ENCODE measurements at places on chromosomes 3 and 15.

- no peak for DNase-seq
Measured at GRCh38 chr15:65110676-65111292, 4.2 kb downstream of the UBAP1L start.

GRCh38 chr15:40567111-40567510 is 2.0 kb upstream of the RPUSD2 start:
- peak; percentile 83 for DNase-seq

DNA sequence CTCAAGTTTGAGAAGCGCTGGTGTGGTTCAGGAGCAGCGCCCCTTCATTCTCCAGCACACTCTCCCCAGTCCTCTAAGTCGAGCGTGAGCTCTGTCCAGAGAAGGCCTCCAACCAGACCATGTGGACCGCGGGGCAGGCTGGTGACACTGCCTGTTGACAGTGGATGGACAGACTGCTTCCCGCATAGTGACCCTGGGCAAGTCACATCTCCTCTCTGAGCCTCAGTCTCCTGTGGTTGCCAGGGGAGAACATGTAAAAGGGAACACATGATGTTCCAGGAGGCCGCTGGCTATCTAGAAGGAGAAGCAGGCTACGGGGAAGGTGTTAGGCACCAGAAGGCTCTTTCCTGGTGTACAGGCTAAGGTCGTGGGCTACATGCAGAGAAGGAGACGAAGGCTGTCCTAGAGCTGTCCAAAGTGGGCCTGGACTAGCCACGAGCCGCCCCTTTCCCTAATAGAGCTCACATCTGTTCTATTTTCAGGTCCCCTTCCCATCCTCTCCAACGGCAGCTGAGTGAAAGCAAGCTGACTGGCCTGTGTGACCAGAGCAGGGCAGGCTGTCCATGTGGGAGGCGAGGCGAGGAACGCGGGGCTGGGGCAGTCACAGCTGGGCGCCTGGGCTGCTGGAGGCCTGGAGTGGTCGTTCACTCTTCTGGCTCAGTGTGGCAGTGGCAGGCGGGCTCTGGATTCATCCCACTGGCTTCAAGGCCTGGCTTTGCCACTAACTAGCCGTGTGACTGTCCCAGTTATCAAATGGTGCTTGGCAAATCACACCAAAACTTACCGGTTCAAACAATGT is 11.1 kb downstream of the ISG20 start:
- DNase-seq = no peak

DNA sequence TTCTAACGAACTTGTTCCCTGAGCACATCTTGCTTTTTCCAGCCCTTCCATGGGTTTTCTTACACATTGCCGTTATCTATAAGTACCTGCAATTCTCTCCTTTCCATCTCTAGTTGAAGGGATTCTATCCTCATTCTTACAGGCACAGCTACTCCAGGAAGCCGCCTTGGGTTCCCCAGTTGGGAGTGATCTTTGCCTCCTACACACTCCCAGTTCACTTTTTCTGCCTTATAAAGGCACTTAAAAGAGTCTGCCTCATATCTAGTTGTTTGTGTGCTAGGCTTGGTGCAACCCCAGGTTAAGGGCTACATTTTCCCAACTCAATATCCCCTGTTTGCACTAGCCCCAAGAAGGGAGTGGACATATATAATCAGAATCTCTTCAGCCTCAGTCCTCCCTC is 44.0 kb upstream of the IREB2 start:
- no peak for DNase-seq

DNA sequence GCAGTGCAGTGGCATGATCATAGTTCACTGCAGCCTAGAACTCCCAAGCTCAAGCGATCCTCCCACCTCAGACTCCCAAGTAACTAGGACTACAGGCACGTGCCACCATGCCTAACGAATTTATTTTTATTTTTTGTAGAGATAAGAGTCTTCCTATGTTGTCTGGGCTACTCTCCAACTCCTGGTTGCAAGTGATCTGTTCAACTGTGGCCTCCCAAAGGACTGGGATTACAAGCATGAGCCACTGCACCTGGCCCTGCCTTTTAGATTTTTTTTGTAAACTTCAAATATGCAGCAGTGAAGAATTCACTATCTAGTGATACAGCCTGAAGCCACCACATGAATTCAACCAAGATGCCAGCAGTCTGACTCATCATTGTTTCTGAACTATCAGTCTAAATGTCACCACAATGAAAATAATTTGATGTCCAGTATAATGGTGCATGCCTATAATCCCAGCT is 32.7 kb downstream of the UBXN7 start:
- DNase-seq = peak; percentile 87

GRCh38 chr15:68349151-68349550 is 71.6 kb downstream of the FEM1B start:
- DNase-seq = no peak

- DNase-seq = no peak
Measured at GRCh38 chr3:70849911-70850699, 537.7 kb upstream of the MDFIC2 start.

GRCh38 chr15:70201425-70201775 is 103.7 kb upstream of the TLE3 start:
- DNase-seq = no peak

DNA sequence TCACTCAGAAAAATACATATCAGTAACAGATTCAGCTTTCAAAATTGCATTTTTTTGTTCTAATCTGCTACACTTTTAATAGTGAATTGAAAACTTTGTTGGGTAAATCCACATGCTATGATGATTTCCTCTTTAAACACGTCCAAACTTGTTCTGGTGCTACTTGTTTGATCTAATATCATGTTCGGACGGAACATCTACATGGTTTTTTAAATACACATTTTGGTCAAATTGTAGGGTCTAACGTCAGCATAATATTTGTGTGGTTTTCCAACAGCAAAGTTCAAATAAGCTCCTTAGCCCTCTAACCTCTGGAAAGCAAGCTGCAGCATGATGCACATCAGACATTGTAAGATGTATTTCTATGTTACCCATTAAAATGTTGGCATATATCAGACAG is 98.5 kb upstream of the OSTN start:
- no peak for DNase-seq

GRCh38 chr15:90530250-90531051 is 728 bp downstream of the CRTC3 start:
- DNase-seq = peak; percentile 54

DNA sequence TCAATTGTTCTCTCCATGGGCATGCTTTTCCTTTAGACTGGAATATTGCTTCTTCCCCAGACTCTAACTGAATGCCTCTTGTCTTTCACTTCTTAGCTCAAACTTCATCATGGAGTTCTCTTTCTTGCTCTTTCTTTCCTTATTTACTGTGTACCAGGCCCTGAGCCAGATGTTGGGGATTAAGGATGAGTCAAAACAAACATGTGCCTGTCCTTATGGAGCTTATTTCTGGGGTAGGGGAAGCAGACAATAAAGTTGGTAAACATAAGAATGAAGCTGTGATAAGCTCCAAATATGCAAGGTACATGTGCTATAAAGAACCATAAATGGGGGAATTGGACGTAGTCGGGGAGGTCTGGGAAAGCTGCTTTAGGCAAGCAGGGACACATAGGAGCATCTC is 145.8 kb downstream of the ALDH1A2 start:
- no peak for DNase-seq

DNA sequence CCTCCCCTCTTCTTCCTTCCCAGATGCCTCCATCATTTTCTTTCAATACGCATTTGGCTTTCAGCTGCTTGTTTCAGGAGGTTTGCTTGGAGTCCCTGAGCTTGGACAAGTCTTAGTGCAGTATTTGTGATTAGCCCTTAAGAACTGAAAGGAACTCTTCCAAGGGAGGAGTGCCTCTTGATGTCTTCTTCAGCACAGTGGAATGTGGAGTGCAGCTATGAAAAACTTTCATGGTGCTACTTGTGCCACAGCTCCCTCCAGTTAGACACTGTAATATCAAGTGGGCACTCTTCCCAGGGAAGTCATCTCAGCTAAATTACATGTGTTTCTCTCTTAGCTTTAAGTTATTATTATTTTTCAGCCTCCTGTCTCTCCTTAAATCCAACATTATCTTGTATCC is 173.1 kb downstream of the NECTIN3 start:
- DNase-seq = no peak

GRCh38 chr15:38068626-38069391 is 134.4 kb downstream of the TMCO5A start:
- DNase-seq = peak; percentile 66

DNA sequence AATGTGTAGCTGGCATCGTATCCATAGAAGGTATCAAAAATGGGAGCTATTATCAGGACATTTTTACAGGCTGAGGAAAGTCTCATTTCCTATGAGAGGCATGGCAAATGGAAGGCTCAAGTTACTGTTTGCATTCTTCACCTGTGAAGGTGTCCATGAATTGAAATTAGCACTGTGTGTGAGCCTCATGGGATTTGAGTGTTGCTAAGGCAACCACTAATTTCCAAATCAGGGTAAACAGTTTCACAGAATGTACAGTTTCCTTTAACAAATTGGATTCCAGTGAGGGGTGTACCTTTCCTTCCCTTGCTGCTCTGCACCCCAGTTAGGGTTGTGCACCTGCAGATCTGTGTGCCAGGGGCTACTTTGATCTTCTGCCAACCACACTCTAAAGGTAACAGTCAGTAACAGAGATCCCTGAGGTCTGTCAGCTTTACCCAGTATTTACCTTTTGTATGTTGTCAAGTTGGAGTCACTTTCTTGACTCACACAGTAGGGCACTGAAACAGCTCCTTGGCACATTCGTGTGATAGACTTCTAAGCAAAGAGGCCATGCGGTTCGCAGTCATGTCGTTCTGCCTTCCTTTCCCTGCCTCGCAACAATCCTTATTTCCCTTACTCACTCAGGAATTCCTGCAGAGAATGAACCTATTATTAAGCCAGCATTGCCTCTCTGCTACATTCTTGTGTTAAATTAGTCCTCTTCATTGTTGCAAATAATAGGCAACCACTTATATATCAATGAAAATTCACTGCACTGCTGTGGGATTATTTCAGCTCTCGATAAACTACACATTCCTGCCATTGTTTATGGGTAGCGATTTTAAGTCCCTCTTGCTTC is 129.8 kb upstream of the GBE1 start:
- no peak for DNase-seq

DNA sequence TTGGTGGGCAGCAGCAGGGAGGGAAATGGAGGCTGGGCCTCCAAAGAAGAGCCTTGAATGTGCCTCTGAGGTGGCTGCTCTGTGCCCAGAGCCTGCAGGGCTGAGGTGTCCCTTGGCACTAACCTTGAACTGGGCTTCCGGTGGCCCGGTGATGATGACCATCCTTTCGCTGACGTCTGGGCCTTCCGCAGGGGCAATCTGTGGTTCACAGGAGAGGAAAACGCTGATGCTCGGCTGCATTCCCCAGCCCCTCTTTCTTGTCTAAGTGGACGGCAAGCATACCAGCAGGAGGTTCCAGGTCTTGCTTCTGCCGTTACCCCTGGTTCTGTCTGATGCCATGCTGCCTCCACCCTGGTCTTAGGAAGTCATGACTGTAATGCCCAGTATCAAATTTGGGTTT is 65.9 kb downstream of the SENP2 start:
- no peak for DNase-seq

DNA sequence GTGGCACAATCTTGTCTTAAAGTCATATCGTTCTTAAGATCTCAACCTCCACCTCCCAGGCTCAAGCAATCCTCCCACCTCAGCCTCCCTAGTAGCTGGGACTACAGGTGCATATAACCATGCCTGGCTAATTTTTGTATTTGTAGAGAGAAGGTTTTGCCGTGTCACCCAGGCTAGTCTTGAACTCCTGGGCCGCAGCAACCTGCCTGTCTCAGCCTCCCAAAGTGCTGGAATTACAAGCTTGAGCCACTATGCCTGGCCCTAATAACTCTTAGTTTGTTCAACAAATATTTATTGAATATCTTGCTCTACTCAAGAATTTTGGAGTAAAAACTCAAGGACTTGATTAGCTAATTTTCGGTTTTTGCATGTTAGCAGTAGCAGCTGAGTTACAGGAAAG is 19.4 kb upstream of the EDEM1 start:
- DNase-seq = no peak

DNA sequence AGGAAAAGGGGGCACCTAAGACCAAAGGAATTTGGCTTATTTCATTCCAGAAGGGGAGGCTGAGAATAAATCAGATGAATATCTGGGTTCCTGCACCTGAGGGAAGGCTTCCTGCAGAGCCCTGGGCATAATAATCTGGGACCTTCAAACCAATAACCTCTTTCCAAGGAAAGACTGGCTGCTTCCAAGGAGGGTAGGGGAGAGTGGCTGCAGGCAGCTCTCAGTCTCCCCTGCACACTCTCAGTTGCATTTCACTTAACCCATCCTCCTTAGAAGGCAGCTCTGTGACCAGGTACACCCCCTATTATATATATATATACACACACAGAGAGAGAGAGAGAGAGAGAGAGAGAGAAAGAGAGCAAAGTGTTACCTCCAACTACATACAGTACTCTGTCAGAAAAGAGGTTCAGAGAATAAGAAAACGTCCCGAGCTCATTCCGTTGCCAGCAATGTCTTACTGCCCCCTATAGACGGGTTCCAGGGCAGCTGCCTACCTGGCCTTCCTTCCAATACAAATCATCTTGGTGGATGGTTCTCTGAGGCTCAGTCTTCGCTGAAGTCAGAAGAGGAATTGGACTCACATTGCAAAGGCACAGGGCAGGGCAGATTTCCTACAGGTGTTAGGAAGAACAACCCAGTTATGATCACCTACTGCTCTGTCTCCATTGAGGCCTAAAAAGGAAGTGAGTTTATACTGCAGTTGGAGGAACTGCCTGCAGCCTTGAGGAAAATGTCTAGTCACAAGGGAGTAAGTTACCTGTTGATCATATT is 26.1 kb downstream of the CAPN3 start:
- peak; percentile 84 for DNase-seq

- DNase-seq = no peak
Measured at GRCh38 chr15:70048578-70049514, 48.9 kb downstream of the TLE3 start.

DNA sequence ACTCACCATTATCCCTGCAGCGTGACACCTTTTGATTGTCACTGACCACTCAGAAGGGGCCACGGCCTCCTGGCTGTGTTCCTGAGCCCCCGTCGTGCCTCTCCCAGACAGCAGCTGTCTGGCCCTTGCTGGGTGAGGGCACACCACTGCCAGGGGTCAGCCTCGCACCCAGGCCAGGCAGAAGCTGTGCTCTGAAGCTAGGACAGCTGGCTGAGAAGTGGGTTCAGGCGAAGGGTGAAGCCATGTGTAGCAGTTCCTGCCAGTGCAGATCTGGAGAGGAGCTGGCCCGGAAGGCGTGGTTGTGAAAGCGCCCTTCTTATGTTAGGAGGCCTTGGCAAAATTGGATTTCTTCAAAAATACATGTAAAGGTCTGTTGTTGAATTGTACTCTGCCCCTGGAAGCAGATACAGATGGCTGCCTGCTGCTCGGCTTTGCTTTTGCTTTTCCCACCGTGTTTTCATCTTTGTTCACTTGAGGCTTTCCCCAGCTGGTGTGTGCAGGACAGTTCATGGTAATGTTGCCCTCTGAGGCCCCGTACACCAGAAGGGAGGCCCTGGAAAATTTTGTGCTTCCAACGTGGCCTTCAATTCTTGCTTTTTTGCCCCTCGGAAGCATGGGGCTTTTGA is 49.1 kb downstream of the KLHL25 start:
- DNase-seq = no peak

Data from hematopoietic multipotent progenitor cell treated with erythropoietin and hydrocortisone succinate and interleukin-3 and kit ligand, for 6 days (in vitro differentiated cells).